Fibroblast of upper back skin (primary cell): ENCODE measurements at places on chromosomes 16 and 17.

DNA sequence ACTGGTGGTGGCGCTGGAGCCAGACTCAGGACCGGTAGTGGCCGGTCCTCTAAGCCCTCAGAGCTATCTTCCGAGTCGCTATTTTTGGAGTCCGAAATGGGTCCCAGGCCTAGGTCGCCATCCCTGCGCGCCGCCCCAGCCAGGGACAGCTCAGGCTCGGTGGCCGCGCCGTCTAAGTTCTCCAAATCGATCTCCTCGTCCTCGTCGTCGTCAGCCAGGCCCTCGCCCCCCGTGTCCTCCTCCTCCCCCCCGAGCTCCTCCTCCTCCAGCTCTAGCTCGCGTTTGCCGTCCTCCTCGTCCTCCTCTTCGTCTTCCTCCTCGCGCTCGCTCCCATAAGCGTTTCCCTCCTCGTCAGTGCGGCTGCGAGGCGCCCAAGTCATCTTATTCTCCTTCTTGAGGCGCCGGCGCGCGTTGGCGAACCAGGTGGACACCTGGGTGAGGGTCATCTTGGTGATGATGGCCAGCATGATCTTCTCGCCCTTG lies 1.6 kb downstream of the IRX3 start:
- DNase-seq, result no peak

DNA sequence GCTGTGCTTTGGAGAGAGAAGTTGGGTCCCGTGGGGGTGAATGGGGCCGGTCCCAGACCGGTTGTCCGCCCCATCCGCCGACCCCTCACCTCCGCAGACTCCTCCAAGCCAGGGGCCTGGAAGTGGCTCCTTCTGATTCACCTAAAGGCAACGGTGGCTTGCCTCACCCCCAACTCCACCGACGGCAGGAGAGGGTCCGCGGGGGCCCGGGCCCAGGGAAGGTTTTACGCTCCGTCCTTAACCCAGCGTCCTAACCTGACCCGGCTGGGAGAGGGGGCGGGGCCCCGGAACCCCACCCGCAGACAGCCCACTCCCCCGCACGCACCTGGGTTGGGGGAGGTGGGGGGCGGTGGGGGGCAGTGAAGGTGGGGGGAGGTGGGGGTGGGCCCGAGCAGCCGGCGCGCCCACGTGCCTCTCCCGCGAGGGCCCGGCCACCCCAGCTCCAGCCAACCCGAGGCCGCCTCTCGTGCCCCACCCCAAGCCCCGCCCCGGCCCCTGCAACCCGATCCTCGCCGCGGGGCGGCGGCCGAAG lies 12.7 kb upstream of the CD300A start:
- DNase-seq, result no peak

DNA sequence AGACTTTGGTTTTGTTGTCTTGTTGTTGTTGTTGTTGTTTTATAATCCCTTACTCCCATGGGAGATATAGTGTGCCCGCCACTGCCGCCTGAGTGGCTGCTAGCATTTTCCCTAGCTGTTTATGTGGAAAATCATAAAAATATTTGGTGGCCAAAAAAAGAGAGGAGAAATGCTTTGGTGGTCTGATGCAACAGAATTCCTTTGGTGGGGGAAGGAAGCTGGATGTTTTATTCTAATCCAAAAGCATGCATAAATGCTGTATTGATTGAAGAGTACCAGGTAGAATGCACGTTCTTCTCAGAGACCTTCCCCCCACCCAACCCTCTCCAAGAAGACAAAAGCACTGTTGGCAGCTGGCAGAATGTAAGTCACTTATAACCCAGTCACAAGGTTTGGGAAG lies 93.2 kb downstream of the C17orf67 start:
- peak; percentile 59 for DNase-seq

DNA sequence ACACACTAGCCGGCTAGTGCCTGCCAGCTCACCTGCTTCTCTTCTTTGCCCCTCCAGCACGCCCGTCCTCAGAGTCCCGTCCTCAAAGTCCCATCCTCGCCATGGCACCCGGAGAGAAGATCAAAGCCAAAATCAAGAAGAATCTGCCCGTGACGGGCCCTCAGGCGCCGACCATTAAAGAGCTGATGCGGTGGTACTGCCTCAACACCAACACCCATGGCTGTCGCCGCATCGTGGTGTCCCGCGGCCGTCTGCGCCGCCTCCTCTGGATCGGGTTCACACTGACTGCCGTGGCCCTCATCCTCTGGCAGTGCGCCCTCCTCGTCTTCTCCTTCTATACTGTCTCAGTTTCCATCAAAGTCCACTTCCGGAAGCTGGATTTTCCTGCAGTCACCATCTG lies 3.6 kb downstream of the SCNN1G start:
- DNase-seq, result no peak

- no peak for DNase-seq
Observed at GRCh38 chr16:85041219-85042166, 13.9 kb downstream of the KIAA0513 start.

- no peak for DNase-seq
Observed at GRCh38 chr17:47131761-47132160, 57.3 kb downstream of the CDC27 start.

- DNase-seq, result peak; percentile 76
Observed at GRCh38 chr16:51161440-51162195, 10.5 kb upstream of the SALL1 start.

GRCh38 chr17:55546991-55547664 lies 35.9 kb upstream of the SMIM36 start:
- DNase-seq, result peak; percentile 61

- DNase-seq, result peak; percentile 86
Observed at GRCh38 chr16:16096121-16096857, 127.0 kb downstream of the ABCC6 start.

DNA sequence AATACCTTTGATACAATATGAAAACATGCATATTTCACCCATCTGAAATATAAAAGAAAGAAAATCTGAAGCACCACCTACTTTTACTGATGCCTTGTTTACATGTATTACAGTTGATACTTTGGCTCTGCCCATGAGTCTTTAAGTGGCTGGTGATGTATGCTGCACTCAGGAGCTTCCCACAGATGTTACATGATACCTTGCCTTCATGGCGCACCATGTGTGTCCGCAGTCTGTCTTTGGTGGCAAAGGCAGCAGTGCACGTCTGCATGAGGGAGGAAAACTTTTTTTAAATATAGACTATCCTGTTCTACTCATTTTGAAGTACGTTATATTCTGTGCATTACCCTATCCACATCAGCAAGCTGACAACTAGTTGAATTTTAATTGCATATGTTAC lies 7.5 kb downstream of the VEZF1 start:
- DNase-seq, result no peak

DNA sequence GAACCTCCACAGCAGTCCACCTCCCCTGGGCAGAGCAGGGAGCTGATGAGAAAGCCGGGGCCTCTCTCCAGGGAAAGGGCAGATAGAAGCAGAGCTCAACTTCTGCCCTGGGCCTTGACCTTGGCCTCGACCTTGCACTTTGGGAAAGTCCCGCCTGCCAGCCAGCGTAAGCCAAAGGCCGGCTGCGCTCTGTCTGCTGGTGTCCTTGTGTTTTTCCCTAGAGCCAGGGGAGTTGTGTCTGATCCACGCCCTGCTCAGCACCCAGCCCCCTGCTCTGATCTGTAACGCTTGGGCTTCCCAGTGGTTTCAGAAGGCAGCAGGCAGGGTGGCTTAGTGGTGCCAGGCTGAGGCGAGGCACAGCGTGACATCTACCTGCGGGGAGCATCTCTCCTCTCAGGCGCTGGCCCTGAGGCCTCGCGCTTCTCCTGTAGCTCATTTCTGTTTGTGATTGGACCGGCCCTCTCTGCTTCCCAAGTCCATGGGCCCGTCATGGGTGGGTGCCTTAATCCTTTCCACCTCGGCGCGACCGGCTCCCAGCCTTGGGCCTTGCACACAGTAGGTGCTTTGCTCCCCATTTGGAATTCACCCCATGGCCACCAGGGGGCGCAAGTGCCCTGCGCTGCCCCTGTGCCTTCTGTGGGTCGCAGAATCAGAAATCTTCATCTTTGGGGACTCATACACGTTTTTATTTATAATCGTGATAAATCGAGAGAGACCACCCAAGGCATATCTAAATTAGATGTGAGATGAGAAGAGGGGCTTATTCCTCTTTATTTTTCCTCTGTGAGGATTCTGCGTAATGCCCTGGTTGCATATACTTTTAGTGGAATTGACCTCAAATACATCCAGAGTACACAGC lies 24.2 kb downstream of the SGSH start:
- DNase-seq, result no peak

- DNase-seq, result no peak
Observed at GRCh38 chr16:74268372-74268782, 28.2 kb upstream of the PSMD7 start.

DNA sequence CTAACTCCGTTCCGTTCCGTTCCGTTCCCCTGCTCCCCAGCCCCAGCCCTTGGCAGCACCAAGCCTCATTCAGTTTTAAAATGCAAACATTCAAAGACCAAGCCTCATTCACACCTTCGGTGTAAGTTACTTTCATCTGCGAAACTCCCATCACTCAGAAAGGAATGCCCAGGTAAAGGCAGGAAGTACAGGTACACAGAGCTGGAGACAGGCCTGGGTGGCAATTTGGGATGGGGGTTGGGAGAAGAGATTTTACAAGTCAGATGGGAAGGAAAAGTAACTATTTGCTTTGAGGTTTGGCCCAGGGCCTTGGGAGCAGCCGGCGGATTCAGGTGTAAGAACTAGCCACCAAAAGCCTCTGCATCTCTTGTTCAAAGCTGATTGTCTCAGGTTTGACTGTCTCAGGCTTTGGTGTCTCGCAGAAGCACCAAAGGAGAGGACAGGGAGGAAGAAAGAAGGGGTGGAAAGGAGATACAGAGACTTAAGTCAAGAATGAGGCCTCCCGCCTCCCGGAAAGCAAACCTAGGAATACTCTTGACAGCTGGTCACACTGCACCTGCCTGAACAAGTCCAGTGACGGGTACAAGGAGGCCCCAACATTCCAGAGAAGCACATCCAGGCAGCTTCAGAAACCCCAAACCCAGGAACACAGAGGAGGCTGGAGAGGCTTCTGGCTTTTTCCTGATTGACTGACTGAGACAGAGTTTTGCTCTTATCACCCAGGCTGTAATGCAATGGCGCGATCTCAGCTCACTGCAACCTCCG lies 54.7 kb downstream of the NXN start:
- DNase-seq, result no peak

DNA sequence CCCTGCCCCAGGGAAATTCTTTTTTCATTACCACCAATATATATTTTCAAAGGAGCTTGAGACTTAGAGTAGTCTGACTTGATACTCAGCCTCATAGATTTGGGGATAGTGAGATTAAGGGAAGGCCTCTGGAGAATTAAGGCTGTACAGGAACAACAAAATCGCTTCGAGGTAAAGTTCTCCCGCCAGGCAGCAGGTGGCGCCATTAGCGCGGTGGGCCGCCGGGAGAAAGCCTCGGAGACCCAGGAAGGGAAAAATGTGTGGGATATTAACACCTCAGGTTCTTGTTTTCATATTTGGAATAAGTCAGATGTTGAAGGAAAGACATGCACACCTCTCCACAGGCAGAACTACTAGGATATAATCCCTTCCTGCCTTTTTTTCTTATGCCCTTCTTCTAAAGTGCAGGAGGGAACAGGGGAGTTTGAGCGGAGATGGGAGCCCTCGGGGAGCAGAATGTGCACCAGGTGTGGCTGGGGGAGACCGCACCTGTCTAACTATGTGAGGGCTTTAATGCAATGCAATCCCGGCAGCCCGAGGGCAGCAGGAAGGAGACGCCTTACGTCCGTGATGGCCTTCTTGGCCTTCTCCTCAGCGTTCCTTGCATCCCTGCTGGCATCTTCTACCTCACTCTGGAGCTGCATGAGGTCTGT lies 25.9 kb downstream of the MYH3 start:
- DNase-seq, result no peak

GRCh38 chr17:8611137-8611536 lies 19.4 kb downstream of the MYH10 start:
- DNase-seq, result no peak

- DNase-seq, result no peak
Observed at GRCh38 chr16:46971271-46971670, 2.2 kb downstream of the DNAJA2 start.

- no peak for DNase-seq
Observed at GRCh38 chr16:30416624-30417528, 9.5 kb downstream of the ZNF771 start.

DNA sequence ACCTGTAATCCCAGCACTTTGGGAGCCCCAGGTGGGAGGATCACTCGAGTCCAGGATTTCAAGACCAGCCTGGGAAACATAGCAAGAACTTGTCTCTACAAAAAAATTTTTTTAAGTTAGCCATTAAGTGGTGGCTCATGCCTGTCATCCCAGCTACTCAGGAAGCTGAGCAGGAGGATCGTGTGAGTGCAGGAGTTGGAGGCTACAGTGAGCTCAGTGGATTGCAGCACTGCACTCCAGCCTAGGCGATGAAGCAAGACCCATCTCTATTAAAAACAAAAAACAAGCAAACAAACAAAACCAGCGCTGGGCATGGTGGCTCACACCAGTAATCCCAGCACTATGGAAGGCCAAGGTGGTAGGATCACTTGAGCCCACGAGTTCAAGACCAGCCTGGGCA lies 38.0 kb downstream of the HEATR3 start:
- DNase-seq, result no peak

DNA sequence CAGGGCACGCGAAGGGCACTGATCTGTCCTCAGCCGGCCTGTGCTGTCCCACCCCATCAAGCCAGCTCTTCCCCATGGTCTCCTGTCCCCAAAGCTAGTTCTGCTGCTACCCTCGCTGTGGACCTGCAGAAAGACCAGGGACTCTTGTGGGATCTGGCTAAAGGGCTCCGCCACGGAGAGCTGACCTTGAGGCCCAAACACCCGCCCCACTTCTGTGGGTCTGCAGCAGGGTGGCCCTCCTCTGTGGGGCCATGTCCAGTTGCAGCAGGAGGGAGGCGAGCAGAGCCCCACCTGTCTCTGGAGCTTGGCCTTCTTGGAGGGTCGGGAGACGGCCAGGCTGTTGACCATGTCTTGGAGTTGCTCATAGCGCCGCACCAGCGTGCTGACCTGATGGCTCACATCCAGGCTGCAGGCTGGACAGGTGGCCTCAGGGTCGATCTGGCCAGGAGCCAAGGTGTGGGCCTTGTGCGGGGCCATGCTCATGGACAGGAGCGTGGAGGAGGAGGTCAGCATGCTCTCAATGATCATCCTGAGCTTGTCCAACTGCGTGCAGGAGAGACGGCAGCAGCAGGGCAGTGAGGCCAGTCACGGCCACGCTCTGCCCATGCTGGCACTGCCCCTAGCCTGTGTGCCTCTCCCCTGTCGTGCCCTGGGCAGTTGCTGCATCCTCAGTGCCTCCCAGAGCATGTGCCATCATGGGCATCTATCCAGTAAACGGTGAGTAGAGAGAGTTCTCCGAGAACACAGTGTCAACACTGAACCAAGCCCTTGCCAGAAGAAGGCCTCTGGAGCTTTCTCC lies 16.6 kb downstream of the UBALD2 start:
- no peak for DNase-seq

DNA sequence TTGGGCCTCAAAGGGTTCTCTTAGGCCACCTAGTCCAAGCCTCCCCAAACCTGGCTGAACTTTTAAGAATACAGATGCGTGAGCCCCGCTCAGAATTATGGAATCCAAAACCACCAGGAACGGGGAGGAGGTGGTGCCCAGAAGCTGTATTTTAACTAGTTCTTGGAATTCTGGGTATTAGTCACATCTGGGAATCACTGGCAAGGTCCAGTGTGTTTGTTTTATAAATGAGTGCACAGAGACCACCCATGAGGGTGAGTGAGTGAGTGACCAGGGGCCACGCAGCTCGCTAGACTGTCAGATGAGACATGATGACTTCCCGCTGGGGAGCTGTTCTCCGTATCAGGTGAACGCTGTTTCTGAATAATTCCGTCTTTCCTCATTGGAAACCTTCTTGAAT lies 14.2 kb downstream of the KLHL36 start:
- DNase-seq, result no peak
